ENCODE measurements at places on chromosomes 2 and 18. TPM values are rescaled to one million over a fixed set of nuclear protein-coding genes. Genes with fewer than 3 reads are reported as not detected.

MALL gene
- total RNA-seq, result 138 TPM

FBXO36 gene
- total RNA-seq, result 1.4 TPM

TGIF1 gene
- 166 TPM for total RNA-seq

NPAS2 gene
- 114 TPM for total RNA-seq

AGXT gene
- total RNA-seq, result not detected

SPP2 gene
- total RNA-seq, result not detected

ICOS gene
- total RNA-seq, result not detected

EMILIN1 gene
- total RNA-seq, result 0.48 TPM

ADGRF3 gene
- 0.23 TPM for total RNA-seq

TNS1 gene
- 10.2 TPM for total RNA-seq

REG3A gene
- not detected for total RNA-seq

RNF144A gene
- total RNA-seq, result 6.2 TPM

MYL1 gene
- total RNA-seq, result not detected

CD207 gene
- total RNA-seq, result not detected

EFHD1 gene
- total RNA-seq, result 1.9 TPM

PIEZO2 gene
- total RNA-seq, result 0.51 TPM

IGFBP5 gene
- total RNA-seq, result 0.20 TPM

CDH7 gene
- total RNA-seq, result 0.02 TPM

CHRNG gene
- total RNA-seq, result not detected

HTR2B gene
- 0.08 TPM for total RNA-seq

CMPK2 gene
- 1.1 TPM for total RNA-seq

IL36RN gene
- 0.14 TPM for total RNA-seq

GCKR gene
- total RNA-seq, result 0.30 TPM

ALKAL2 gene
- not detected for total RNA-seq

DYNAP gene
- not detected for total RNA-seq

GPN1 gene
- total RNA-seq, result 58.9 TPM

CCDC138 gene
- total RNA-seq, result 8.1 TPM

Measured in A549 treated with CORT108297 at 1 μM for 4 hours (cell line).